Omental fat pad (tissue), 4 donors: ENCODE measurements at places on chromosomes 5 and 9. TPM values are rescaled to one million over a fixed set of nuclear protein-coding genes. Genes with fewer than 3 reads are reported as not detected.

CRHBP gene
- 16.1 TPM for total RNA-seq

AGPAT2 gene
- 391 TPM for total RNA-seq

TRAPPC13 gene
- total RNA-seq, result 13.0 TPM

THBS4 gene
- total RNA-seq, result 78.7 TPM

DNA sequence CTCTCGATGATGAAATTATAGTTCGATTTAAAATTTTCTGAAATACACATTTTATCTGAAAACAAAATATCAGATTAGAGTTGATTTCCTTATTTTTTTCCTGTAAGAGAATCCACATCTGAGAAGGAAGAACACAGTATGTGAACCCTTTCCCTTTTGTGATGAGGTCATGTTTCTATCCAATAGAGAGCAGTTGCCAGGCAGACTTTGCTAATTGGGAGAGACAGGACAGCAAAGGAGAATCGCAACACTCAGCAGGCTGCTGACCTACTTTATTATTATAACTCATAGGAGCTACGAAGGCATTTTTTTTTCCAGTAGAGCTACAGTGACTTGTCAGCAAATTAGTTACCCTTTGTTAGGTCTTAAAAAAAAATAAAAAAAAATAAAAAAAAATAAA lies 242.1 kb downstream of the HCN1 start:
- DNase-seq, result no peak

DNA sequence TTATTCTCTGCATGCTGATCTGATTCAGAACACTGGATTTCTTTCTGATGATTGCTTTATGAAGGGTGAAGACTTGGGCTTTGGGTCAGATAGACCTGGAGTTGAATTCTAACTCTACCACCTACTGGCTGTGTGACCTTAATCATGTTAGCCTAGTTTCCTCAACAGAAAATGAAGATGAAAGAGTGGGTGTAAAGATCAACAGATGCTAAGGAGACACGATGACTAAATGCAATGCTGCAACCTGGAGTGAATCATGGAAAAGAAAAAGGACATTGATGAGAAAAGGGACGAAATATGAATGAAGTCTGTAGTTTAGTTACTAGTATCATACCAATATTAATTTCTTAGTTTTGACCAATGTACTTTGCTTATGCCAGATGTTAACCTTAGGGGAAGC lies 27.8 kb upstream of the DENND1A start:
- DNase-seq, result no peak

DNA sequence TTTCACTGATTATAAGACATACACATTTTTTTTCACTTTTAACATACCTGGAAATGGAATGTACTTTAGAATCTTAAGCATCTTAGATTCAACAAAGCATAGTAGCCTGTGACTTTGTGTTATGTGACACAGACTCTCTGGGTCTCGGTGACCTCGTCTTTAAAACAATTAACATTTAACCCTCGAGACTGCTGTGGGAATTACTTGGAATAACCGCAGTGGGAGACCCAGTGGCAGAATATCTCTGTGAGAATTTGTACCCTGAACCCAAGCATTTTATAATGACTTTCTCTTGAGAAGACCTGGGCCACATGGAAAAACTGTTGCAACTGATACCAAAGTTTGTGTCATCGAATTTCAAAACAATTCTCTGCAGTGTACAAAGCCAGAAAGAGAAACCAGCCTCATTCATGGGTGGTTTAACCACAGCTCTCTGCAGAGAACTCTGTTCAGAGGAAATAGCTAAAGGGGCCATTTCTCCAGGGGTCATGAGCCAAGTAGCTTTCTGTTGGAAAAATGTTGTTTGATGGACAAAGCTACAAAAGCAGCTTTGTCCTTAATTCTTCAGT lies 10.0 kb upstream of the RETREG1 start:
- DNase-seq, result no peak

DNA sequence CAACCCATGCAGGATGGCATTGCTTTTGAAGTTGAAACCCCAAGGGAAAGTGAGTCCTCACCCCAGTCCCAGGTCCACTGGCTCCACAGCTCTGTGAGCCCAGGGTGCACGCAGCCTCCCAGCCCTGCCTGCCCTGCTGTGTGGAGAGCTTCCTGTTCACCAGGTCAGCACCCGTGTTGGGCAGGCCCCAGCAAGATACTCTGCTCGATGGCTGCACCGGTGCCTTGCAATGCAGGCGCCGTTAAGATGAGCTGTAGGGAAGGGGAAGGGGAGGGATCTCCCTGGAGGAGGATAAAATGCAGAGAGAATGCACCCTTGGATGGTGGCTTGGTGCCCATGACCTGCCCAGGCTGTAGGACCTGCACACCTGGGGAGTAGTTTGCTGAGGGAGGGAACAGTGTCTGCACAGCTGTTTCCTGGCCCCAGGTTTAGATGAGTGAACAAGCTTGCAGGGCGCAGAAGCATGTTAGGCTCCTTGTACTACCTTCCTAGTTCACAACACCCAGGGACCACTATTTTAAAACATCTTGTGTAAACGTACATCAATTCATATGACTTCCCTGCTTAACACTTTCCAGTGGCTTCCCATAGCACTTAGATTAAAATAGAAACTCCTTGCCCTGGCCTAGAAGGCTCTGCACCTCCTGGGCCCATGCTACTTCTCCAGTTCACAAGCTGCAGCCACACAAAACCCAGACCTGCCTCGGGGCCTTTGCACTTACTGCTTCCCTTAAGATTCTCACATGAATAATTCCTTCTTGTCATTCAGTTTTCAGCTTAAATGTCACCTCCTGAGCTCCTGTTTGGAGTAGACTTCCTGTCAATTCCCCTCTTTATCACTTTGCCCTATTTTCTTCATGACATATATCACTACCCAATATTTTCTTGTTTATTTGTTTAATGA lies 19.6 kb downstream of the FAT2 start:
- no peak for DNase-seq

DNA sequence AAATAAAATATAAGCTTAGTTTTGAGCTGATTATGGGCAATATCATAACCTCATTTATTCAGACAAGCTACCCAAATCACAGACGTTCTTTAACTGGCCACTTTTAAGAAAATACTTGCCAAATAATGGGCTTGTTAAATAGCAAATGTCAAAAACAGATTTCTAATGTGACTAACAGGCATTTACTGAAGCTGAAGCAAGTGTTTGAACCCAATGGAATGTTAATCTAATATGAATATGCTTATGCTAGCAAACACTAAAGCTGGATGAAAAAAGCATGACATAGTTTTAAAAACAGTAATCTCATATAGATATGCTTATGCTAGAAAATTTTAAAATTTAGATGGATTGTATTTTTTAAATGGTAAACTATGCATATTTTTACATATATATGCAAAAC lies 411.6 kb upstream of the PTGER4 start:
- no peak for DNase-seq

DNA sequence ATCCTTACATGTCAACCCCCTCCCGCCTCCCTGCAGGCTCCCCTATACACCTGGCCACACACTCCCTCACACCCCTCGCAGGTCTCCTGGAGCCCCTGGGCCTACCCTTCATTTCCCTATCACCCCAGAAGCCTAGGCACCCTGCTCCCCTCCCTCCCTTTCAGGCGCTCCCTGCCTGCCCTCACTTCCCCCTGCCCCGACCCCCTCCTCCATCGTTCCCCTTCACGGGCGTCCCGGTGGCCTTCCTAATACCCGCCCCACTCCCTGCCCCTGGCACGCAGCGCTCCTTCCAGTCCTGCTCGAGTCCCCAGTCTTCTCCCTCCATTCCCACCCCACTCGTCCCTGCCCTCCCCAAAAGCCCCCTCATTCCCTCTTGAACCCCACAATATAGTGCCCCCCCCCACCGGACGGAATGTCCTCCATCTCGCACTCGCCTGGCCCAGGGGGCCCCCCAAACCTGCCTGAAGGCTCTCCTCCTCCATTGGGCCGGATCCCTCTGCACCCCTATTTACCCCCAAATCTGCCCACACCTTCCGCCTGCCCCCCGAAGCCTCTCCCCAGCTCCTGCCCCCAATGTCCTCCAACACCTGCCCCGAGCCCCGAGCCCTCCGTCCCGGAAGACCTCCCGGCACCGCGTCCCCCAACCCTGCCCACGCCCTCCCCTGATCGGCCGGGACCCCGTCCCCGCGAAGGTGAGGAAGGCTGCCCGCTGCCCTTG lies 746 bp downstream of the STRBP start:
- DNase-seq, result no peak

DNA sequence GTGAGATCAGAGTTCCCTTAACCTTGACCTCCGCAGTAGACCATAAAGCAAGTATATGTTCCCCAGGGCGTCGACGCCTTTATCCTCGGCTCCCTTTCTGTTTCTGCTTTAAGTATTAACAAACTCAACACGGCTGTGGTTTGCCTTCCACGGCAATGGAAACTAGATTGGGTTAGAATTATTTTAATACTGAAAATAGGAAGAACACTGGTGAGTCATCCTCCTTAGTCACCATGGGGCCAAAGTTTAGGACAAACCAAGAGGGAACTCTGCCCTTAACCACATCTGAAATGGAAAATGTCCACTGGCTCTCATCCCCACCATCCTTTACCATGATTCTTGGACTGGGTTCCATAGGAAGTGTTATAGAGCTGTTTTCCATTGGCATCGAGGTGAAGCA lies 386.1 kb downstream of the ACTL7B start:
- DNase-seq, result no peak

DNA sequence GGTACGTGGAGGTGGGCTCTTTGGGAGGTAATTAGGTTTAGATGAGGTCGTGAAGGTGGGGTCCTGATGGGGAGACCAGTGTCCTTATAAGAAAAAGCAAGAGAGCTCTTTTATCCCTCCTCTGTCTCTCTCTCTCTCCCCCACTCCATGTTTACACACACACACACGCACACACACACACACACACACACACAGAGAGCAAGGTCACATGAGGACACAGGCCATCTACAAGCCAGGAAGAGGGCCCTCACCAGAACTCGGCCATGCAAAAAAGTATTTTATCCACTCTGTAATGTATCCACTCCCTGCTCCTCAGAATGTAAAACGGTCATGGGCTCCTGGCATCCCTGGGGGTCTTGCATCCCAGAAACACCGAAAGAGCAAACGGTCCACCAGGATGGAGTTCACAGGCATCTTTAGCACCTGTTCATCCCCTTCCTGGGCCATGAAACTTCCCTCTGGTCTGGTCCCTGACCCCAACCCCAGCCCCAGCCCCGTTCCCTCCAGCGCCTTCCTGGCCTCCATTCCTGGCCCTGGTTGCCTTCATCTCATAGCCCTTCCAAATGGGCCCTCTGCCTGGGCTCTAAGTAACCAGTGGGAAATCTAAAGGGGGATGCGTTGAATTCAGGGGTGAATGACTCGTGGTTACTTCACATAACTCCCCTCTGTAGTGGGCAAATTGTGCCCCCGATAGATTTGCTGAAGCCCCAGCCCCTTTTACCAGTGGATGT lies 88.8 kb downstream of the NSUN2 start:
- DNase-seq, result no peak

DNA sequence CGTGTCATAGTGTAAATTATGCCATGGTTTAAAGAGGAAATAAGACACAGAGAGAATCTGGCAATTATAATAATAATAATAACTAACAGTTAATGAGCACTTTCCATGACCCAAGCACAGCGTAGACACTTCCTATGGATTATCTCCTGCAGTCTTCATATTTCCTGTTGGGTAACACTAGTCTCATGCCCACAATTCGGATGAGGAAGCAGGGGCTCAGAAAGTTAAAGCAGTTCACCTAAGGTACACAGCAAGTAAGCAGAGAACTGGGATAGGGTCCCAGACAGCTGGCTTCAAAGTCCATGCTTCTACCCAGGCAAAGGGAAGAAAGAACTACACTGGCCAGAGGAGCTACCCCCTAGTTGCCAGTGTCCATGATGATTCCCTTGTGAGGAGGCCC lies 27.9 kb upstream of the TGFBI start:
- no peak for DNase-seq

GRCh38 chr9:113513536-113513935 lies 50.0 kb downstream of the RGS3 start:
- no peak for DNase-seq

GRCh38 chr5:73694089-73694488 lies 68.1 kb downstream of the ARHGEF28 start:
- no peak for DNase-seq

- DNase-seq, result no peak
Measured at GRCh38 chr5:176406436-176407052, 9.8 kb downstream of the CLTB start.

- no peak for DNase-seq
Measured at GRCh38 chr9:76866689-76867088, 39.2 kb downstream of the PRUNE2 start.

GRCh38 chr5:78509884-78510769 lies 138.4 kb downstream of the LHFPL2 start:
- no peak for DNase-seq

- no peak for DNase-seq
Measured at GRCh38 chr5:59107692-59108091, 524.8 kb downstream of the RAB3C start.

DNA sequence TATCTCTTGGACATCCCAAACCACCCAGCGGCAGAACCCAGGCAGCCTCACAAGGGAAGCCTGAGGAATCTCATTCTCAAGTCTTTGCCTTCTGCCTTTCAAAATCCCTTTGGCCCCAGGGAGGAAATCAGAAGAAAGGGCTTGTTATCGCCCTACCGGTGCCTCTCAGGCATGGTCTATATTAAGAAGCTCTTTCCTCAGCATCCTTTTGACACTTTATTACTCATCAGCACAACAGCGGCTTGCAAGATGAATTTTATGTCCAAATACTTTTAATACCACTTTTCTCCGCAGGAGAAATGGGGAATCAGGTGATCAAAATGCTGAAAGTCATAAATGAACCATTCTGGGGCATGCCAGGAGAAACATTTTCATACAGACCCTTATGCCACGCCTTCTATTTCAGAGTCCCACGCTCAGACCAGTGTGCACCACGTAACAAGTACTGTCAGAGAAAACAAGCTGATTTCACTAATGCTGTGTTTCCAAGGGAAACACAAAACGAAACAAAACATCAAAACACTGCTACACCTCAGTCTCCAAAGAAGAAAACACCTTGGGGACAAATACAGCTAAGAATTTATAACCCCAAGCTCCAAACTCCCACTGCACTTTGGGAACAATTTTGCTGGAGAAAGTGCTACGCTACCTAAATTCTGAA lies 30.0 kb downstream of the RAPGEF1 start:
- no peak for DNase-seq

DNA sequence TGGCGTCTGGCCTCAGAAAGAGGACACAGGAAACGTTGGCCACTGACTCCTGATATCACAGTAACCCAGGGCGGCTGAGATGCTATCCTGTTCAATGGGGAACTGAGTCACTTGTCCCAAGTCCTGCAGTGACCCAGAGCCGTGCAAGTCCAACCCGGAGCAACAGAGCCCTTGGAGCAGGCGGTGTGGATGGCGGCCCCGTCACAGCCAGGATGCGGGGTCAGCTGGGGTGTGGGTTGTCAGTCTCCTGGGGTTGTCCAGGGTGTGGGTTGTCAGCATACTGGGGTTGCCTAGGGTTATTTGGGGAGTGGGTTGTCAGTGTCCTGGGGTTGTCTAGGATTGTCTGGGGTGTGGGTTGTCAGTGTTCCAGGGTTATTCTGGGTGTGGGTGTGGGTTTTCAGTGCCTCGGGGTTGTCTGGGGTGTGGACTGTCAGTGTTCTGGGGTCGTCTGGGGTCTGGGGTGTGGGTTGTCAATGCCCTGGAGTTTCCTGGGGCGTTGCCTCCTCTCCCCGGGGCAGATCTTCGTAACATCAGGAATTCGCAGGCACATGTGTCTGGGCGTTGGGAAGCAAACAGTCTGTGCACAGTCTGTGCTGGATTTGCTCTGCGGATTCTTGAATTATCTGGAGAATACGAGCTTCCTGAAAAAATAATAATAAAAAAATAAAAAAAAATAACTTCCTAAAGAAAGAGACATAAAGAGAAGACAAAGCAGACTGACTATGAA lies 257.5 kb downstream of the PARP8 start:
- no peak for DNase-seq
